ENCODE measurements at places on chromosomes 11 and 22.
A peak's percentile ranks its signal among the peaks of the same experiment; 100 is the strongest.

DNA sequence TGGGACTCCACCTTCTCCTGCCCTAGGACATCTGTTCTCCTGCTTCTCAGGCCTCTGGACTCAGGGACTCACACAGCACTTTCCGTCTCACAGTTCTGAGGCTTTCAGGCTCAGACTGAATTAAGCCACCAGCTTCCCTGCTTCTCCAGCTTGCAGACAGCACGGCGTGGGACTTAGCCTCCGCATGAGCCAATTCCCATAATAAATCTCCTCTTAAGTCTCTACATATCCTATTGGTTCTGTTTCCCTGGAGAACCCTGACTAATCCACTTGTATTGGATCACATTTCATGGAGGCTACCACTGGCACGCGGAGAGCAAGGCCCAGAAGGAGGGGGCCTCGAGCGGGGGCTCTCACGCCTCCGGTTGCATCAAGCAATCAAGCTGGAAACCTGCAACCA lies 1313.6 kb downstream of the TBC1D22A start:
- DNase-seq, result no peak
- H3K27me3 ChIP-seq, result no peaks in the 10 kb centered on the region
- H3K4me1 ChIP-seq, result peaks cover 5% of the 10 kb centered on the region

DNA sequence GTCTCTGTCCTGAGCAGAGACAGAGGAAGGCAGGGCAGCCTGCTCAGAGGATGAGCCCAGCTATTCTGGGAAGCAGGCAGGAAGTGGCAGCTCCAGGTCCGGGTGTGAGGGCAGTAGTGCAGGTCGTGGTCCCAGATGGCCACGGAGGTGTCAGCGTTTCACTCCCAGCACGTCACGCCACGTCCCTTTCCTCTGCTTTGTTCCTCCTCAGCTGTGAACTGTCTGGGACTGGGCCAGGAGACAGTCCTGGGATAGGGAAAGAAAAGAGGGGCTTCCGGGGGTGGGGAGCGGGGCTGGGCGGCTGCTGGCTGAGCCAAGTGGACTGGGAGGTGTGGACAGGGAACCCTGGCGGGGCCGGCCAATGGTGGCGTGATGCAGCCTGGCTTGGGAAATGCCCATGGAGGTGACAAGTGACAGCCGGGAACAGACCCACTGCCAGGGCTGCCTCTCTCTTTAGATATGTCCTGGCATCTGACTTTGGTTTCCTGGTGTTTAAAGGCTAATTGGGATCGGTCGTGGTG lies 64.7 kb downstream of the KCNQ1 start:
- H3K4me3 ChIP-seq, result no peak overlapping the region
- no peak overlapping the region for H3K27ac ChIP-seq
- peaks cover 25% of the 10 kb centered on the region for H3K27me3 ChIP-seq
- no peaks in the 10 kb centered on the region for H3K4me1 ChIP-seq
- no peaks in the 10 kb centered on the region for H3K36me3 ChIP-seq

DNA sequence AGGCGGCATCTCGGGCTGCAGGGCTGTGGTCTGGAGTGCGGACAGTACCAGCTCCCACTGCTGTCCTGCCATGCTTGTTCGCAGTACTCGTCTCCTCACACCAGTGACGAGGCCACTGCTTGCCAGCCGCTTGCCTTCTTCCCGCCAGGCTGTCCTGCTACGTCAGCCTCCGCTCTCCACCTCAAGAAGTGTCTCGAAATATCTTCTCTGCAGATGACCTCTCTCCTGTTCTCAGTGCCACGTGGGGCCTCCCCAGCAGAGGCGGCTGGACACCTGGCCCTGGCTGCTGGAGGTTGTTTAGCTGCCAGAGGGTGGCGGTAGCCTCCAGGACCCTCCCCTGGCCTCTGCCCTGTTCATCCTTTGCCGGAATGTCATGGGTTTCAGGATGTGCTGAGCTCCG lies 3.1 kb upstream of the CCDC188 start:
- DNase-seq, result no peak
- no peak overlapping the region for H3K27ac ChIP-seq
- H3K27me3 ChIP-seq, result no peaks in the 10 kb centered on the region
- no peaks in the 10 kb centered on the region for H3K4me1 ChIP-seq

GRCh38 chr11:125304136-125304535 lies 139.6 kb downstream of the PKNOX2 start:
- H3K4me3 ChIP-seq, result no peak overlapping the region
- no peaks in the 10 kb centered on the region for H3K36me3 ChIP-seq
- 0 out of 2 replicates have a peak, but pooled peaks cover 2% of the 10 kb centered on the region for H3K27me3 ChIP-seq
- DNase-seq, result no peak
- H3K4me1 ChIP-seq, result no peaks in the 10 kb centered on the region

- peaks cover 6% of the 10 kb centered on the region for H3K4me1 ChIP-seq
- no peaks in the 10 kb centered on the region for H3K27me3 ChIP-seq
- H3K36me3 ChIP-seq, result peaks cover 15% of the 10 kb centered on the region
Observed at GRCh38 chr11:117226388-117227385, 5.2 kb downstream of the PCSK7 start.

GRCh38 chr11:68321293-68322051 lies 9.1 kb downstream of the LRP5 start:
- DNase-seq, result no peak
- no peak overlapping the region for H3K4me3 ChIP-seq
- H3K27me3 ChIP-seq, result no peaks in the 10 kb centered on the region
- no peak overlapping the region for H3K27ac ChIP-seq

GRCh38 chr22:22657712-22658111 lies 13.3 kb downstream of the GGTLC2 start:
- H3K27ac ChIP-seq, result no peak overlapping the region
- H3K36me3 ChIP-seq, result no peaks in the 10 kb centered on the region
- peaks cover 45% of the 10 kb centered on the region for H3K27me3 ChIP-seq
- no peak overlapping the region for H3K4me3 ChIP-seq

DNA sequence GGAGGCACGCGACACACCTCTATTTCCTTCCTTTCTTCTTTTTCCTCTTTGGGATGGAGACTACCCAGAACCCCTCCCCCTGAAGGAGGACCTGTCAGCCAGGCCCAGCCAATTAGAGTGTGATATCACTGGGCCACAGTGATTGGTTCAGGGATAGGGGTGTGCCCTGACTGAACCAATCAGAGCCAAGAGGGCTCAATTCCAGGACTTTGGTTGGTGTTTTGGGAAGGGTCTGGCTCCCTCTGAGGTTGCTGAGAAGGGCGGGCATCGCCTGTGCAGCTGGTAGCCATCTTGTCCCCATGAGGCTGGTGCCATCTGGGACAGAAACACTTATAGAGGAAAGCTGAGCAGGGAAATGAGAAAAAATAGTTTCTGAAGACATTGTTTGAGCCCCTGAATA lies 71.4 kb downstream of the CHST1 start:
- no peaks in the 10 kb centered on the region for H3K27me3 ChIP-seq
- H3K4me1 ChIP-seq, result no peaks in the 10 kb centered on the region
- H3K4me3 ChIP-seq, result no peak overlapping the region

GRCh38 chr22:42357634-42358296 lies 74.4 kb downstream of the NFAM1 start:
- no peaks in the 10 kb centered on the region for H3K36me3 ChIP-seq
- H3K27me3 ChIP-seq, result no peaks in the 10 kb centered on the region
- DNase-seq, result no peak
- no peak overlapping the region for H3K4me3 ChIP-seq
- H3K4me1 ChIP-seq, result peaks cover 8% of the 10 kb centered on the region

- H3K27ac ChIP-seq, result no peak overlapping the region
- no peak overlapping the region for H3K4me3 ChIP-seq
- DNase-seq, result no peak
Observed at GRCh38 chr11:113103932-113104690, 142.9 kb downstream of the NCAM1 start.

GRCh38 chr11:117011541-117011898 lies 86.7 kb downstream of the SIK3 start:
- H3K36me3 ChIP-seq, result no peaks in the 10 kb centered on the region
- no peak for DNase-seq
- H3K4me1 ChIP-seq, result peaks cover 6% of the 10 kb centered on the region
- H3K27ac ChIP-seq, result no peak overlapping the region
- H3K27me3 ChIP-seq, result no peaks in the 10 kb centered on the region

DNA sequence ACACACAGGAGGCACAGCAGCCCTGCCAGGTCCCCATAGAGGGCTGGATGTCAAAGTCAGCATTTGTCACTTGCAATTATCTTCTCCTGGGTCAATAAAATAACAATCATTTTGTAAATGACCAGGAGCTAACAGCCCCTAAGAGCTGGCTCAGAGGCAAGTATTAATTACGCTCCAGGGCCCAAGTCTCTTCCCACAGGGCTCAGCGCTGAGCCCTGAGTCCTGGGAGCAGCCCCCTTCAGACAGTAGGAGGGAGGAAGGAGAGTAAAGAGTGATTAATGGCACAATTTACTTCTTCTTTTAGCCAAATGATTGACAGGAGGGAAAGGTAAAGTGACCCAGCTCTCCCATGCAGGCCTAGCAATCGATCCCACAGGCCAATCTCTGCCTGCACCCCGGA lies 99.0 kb upstream of the DRD2 start:
- H3K4me1 ChIP-seq, result peaks cover 13% of the 10 kb centered on the region
- H3K27me3 ChIP-seq, result no peaks in the 10 kb centered on the region
- no peak overlapping the region for H3K4me3 ChIP-seq
- no peaks in the 10 kb centered on the region for H3K36me3 ChIP-seq
- no peak for DNase-seq

DNA sequence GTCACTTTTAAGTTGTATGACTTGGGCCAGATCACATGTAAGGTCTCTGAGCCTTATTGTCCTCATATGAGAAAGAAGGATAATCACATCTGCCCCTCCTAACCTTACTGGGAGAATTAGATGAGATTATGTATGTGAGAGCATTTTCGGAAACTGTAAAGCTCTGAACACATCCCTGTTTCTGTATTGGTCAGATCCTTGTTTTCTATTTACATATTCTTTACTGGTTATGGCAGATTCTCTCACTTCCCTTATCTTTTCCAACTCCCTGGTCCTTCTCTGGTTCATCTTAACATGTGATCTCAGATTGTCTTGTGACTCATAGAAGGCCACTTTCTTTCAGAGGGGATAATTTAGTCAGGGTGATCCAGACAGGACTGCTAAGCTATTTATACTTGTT lies 41.8 kb downstream of the CCDC81 start:
- H3K36me3 ChIP-seq, result no peaks in the 10 kb centered on the region
- DNase-seq, result no peak
- no peaks in the 10 kb centered on the region for H3K4me1 ChIP-seq
- no peak overlapping the region for H3K27ac ChIP-seq
- no peaks in the 10 kb centered on the region for H3K27me3 ChIP-seq

DNA sequence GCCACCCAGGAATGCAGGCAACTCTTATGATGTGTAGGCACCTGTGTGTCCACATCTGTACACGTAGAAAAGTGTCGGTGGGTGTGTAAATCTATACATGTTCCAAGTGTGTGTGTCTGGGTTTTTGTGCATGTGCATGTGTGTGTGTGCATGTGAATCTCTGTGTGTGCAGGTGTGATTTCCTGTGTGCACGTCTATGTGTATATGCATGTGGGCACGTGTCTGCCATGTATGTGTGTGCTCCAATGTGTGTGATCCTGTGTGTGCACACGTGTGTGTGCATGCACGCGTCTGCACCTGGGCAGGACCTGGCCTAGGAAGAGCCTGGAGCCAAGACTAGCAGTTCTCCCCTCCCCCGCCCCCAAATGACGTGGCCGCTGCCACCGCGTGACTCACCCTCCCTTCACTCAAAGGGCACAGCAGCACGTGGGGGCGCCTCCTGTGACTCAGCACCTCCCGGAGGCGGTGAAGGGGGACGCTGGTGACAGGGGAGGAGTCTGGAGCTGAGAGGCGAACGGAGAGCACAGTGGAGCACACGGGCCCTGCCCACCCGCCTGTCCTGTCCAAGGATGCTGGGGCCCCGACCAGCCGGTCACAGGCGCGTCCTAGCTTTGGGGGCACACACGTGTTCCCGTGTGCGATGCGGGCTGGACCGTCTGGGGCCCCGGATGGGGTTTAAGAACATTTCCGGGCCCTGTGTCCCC lies 10.1 kb downstream of the PIM3 start:
- H3K4me3 ChIP-seq, result peak overlapping the region; percentile 36
- peaks cover 12% of the 10 kb centered on the region for H3K4me1 ChIP-seq
- H3K27ac ChIP-seq, result no peak overlapping the region
- H3K36me3 ChIP-seq, result no peaks in the 10 kb centered on the region
- peaks cover 6% of the 10 kb centered on the region for H3K27me3 ChIP-seq

GRCh38 chr11:396511-396947 lies 2.5 kb downstream of the PKP3 start:
- H3K4me1 ChIP-seq, result peaks cover 15% of the 10 kb centered on the region
- no peaks in the 10 kb centered on the region for H3K27me3 ChIP-seq
- H3K4me3 ChIP-seq, result no peak overlapping the region
- no peak for DNase-seq

GRCh38 chr11:33691066-33691864 lies 9.4 kb downstream of the C11orf91 start:
- peaks cover 2% of the 10 kb centered on the region for H3K4me1 ChIP-seq
- no peaks in the 10 kb centered on the region for H3K27me3 ChIP-seq
- no peak for DNase-seq
- H3K27ac ChIP-seq, result no peak overlapping the region
- H3K4me3 ChIP-seq, result no peak overlapping the region

DNA sequence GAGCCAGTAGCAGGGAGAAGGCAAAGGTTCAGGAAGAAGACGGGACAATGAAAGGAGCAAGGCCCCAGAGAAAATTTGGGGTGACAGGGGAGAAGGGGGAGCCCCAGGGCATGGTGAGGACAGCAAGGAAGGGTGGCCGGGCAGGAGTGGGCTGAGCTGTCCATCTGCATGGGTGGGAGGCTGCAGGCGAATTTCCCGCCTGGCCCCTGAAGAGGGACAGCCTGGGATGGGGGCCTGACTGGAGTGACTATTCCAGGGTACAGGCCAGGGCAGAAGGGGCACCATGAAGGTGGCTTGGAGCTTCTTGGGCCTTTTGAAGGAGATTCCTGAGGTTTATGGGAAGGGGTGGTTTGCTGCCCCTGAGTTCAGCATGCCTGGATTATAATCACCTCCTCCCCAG lies 56.2 kb downstream of the WNT11 start:
- H3K27ac ChIP-seq, result no peak overlapping the region
- H3K4me1 ChIP-seq, result no peaks in the 10 kb centered on the region
- DNase-seq, result no peak
- H3K36me3 ChIP-seq, result no peaks in the 10 kb centered on the region
- H3K27me3 ChIP-seq, result peaks cover 8% of the 10 kb centered on the region

DNA sequence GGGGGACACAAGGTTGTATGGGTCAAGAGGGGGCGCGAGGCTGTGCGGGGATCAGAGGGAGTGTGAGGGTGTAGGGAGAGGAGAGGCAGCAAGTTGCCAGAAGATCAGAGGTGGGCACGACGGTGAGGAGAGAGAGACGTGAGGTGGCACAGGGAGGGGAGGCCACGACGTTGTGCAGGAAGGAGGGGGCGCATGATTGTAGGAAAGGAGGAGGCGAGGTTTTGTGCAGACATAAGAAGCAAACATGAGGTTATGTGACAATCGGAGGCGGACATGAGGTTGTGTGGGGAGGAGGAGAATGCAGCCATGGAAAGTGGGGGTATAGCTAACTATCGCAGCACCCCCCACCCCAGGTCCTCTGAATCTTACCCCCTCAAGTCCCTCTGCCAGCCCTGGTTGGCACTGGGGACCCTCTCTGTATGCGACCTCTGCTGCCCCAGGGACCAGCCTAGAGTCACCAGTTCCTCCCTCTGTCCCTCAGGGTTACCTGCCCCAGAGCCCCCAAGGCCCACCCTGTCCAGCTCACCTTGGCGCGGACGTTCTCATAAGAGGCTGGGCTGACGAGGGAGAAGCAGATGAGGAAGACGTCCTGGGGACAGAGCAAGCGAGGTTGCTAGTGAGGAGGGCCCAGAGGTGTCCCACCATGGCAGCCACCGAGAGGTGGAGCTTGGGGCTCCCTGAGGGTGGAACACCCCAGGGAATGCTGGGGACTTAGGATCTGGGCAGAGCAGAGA lies 12.5 kb downstream of the RAC2 start:
- no peaks in the 10 kb centered on the region for H3K27me3 ChIP-seq
- no peaks in the 10 kb centered on the region for H3K36me3 ChIP-seq
- no peak for DNase-seq
- no peak overlapping the region for H3K4me3 ChIP-seq
- no peaks in the 10 kb centered on the region for H3K4me1 ChIP-seq

- H3K4me3 ChIP-seq, result no peak overlapping the region
- no peaks in the 10 kb centered on the region for H3K27me3 ChIP-seq
- H3K27ac ChIP-seq, result no peak overlapping the region
- DNase-seq, result no peak
- no peaks in the 10 kb centered on the region for H3K36me3 ChIP-seq
Observed at GRCh38 chr11:26860091-26860780, 133.7 kb upstream of the FIBIN start.
